ENCODE measurements at places on chromosomes 5 and 9. TPM values are rescaled to one million over a fixed set of nuclear protein-coding genes. Genes with fewer than 3 reads are reported as not detected.

GRCh38 chr5:112914584-112914983 lies 7.4 kb downstream of the REEP5 start:
- peak; percentile 11 for DNase-seq

DNA sequence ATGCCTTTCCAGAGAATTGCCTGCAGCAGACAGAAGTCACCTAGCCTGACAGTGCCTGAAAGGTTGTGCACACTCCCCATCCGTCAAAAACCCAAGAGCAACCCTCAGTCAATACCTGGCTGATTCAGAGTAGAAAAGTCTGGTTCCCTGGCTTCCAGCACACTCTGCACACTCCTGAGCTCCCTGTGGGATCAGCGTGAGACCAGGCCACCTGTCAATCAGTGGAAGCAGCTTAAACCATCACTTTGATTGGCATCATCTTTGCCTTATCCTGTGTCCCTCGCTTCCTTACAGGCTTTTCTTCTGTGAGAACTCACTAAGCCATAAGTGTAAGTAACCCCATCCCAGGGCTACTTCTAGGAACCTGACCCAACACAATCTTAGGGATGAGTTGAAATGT lies 109.8 kb downstream of the ACTL7B start:
- DNase-seq: no peak

Gene PLPP6
- 7.2 TPM for total RNA-seq

Gene MUSK
- 71.1 TPM for total RNA-seq

Gene OBP2B
- total RNA-seq: not detected

Gene PDE6A
- total RNA-seq: 0.58 TPM

Gene UGCG
- 172 TPM for total RNA-seq
